ENCODE measurements at places on chromosomes 7 and 10. TPM values are rescaled to one million over a fixed set of nuclear protein-coding genes. Genes with fewer than 3 reads are reported as not detected.

Gene SLC16A9
- total RNA-seq: 14.3 TPM

GRCh38 chr7:17786314-17786852, 153.9 kb downstream of the SNX13 start:
- no peak for ATAC-seq

DNA sequence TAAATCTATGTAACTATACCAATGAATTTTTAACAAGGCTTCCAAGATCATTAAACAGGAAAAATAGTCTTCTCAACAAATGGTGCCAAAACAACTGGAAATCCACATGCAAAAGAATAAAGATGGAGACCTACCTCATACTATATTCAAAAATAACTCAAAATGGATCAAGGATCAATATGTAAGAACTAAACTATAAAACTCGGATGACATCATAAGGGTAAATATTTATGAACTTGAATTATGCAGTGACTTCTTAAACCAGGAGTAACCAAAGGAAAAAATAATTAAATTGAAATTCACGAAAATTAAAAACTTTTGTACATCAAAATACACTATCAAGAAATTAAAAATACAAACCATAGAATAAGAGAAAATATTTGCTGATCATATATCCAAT, 728.7 kb upstream of the GHITM start:
- no peak for ATAC-seq

- no peak for ATAC-seq
These were observed 35.2 kb upstream of the LYZL1 start for GRCh38 chr10:29253690-29254029.

DNA sequence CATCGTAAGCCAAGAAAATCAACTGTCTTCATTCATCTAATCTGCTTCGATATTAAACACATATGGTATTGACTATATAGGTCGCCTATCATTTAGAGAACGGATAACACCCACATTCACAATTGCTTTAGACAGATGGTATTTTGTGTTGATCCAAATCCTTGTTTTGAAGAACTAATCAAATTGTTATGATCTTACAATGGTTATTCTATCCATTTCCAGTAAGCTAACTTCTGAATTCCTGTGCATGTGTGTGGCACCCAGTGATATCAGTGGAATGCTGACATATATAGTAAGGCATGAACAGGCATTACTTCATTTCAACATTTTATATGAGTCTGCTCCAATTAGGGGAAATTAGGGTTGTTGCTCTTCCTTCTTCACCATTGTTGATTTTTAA, 98.8 kb downstream of the SEMA3E start:
- ATAC-seq: no peak

Gene CPA1
- not detected for total RNA-seq

- peak; percentile 98 for ATAC-seq
These were observed 14.8 kb upstream of the MMD2 start for GRCh38 chr7:4973728-4974198.

- ATAC-seq: no peak
These were observed 22.3 kb upstream of the AGR3 start for GRCh38 chr7:16904076-16904475.

DNA sequence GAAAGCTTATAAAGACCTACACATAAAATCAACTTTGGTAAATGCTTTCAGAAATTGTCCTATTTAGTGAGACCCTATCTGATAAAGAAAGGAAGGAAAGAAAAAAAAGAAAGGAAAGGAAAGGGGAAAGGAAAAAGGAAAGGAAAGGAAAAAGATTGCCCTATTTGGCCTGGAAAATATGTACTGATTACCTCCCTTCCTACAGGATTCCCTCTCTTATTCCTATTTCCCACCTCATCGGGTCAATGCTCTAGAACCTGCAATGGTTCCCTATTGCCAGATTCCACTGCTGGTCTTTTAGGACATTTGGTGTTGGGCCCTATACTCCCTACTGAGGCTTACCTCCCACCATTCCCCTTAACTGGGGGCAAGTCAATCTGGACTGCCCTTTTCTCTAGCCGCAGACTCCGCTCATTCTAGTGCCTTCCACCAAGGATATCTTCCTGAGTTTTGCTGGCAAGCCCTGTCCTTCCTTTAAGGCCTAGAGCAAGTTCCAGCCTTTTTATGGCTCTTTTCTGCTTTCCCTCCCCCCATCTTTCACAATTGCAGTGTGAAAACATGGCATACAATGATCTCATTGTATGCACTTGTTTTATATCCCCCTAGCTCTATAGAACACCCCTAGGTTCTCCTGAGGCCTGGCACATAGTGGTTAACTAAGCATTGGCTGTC, 4.4 kb downstream of the DDIT4 start:
- no peak for ATAC-seq

DNA sequence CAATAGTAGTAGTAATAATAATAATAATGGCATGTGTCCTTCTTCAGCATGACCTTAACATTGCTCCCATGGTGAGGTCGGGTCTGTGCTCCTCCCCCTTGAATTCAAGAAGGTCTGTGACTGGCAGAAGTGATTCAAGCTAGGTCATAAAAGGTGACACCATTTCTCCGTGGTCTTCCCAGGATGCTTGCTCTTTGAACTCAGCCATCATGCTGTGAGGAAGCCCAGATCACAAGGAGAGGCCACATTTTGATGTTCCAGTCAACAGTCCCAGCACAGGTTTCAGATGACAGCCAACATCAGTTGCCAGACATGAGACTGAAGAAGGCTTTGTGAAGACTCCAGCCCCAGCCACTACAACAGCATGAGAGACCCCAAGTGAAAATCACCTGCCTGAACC, 83.9 kb downstream of the SEPTIN14 start:
- no peak for ATAC-seq

DNA sequence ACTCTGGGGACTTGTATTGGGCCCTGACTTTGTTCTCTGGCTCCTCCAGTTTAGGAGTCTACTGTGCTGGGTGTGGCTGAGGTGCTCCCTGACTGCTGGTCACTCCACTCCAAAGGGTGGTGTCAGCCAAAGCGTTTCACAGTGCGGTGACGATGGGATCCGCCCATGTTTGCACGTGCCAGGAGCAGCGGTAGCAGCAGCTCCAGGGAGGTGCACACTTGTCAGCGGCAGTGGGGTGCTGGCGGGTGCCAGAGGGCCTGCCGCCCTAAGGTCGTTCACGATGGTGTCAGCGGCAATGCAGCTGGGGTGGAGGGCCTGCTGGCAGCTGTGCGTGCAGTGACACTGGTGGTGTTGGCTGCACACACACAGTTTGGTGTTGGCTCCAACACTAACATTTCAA, 268.5 kb upstream of the AKR1E2 start:
- no peak for ATAC-seq

GRCh38 chr10:105010411-105011121, 369.5 kb downstream of the SORCS3 start:
- no peak for ATAC-seq

Gene IGFBP3
- 7.9 TPM for total RNA-seq

GRCh38 chr7:47474937-47475879, 106.7 kb downstream of the TNS3 start:
- peak; percentile 85 for ATAC-seq

Gene RGS10
- 33.9 TPM for total RNA-seq

DNA sequence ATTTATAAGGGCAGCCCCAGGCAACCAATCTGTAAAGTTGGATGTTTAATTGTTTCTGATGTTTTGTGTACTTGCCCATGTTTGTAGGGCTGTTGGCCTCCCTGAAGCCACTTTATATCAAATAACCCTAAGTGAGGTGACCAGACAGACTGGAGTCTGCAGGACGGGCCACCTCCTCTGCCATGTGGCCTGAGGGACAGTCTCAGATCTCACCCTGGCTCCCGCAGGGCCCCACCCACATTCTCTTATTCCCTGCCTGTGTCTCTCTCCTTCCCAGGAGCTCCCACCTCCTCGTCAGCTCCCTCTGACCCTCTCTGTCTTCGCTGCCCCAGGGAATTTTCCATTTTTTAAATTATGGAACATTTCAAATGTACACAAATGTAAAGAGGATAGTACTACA, 9.5 kb upstream of the C10orf71 start:
- ATAC-seq: no peak

- no peak for ATAC-seq
These were observed 28.4 kb upstream of the MRC1 start for GRCh38 chr10:17780727-17781126.

DNA sequence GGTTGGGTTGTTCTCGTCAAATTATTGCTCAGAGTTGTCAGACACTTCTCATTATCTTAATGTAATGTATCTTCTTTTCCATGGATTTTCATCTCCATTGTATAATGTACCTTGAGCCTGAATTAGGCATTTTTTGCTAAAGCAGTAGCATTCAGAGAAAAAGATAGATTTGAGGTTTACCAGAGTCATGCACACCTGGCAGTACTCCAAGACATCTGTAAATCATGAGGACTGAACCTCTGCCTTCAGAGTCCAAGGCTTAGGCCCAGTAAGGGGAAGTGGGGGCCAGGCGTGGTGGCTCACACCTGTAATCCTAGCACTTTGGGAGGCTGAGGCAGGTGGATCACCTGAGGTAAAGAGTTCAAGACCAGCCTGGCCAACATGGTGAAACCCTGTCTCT, 624.3 kb upstream of the MBL2 start:
- ATAC-seq: no peak

GRCh38 chr10:117222976-117223692, 17.8 kb upstream of the SLC18A2 start:
- ATAC-seq: no peak

DNA sequence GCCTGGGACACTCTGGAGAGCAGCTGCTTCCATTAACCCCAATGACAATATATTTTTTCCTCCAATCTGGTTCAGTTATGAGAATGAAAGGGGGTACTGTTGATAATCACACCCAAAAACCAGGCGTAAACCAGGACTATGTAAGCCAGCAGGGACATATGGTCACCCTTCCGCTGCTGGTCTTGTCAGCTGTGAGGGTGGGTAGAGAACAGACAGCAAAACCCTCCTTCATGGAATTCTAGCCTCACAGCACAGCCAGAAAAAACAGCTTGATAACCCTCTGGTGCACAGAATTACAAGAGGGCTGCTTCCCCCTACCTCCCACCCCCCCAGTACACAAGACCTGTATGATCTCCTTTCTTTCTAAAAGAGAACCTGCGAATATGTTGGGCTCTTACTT, 368.8 kb upstream of the ZMIZ1 start:
- ATAC-seq: no peak

DNA sequence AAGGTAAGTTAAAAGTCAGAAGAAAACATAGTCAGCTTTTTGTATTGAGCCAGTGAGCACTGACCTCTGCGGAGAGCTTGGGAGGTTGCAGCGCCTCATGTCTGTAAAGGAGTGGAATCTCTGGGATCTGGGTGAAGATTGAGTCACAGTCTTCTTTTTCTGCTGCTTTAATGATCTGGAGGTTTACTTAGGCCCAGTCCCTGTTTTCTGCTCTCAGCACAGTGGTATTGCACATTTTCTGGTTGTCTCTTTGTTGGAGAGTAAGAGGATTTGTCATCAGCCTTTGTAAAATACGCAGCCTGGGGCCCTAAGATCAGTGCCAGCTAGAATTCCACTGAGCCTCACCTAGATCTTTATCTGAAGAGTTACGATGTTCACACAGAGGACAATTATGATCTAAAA, 58.3 kb upstream of the GJD4 start:
- peak; percentile 29 for ATAC-seq

DNA sequence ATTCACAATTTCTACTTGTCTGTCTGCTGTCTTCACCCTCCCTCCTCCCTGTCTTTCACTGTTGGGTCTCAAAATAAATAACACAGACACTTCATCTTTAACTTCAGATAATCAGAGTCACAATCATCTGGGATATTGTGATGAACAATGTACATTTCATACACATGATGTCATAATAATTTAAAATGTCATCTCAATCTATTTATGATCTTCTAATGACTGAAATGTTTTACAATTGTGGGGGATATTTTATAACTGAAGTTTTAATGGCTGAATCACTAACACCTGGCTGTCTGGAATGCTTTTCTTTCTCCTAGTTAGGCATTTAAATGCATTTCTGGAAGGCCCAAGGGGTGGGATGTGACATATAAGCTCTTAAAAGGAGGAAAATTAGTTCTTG, 859.8 kb downstream of the LRMDA start:
- ATAC-seq: no peak

Gene TLX1
- total RNA-seq: not detected

DNA sequence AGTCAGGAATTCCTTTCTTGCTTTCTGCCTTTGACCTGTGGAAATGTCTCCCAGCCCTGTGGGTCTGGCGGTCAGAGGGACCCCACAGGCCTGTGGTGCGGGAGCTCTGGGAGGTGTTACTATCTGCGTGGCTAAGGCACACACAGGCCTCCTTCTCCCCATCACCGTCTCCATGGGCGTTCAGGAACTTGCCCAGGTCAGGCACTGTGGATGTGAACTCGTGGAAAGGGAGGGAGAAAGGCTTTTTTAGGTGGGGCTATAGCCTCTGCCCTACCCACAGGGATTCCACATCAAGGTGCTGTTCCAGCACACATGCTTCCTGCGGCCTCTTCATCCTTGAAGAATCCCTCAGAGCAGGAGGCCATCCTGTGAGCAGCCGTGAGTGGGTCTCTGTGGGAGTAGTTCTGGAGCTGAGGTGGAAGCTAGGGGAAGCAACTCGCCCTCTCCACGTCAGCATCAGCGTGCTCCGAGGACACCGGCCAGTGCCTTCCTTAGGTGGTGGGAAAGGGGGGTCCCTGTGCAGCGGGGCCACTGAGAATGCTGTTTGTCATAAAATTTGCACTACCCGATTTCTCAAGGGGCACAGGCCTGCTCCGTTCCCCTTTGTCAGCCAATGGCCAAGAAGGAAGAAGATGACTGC, 7.5 kb upstream of the ATP6V0E2 start:
- no peak for ATAC-seq

GRCh38 chr7:83105063-83105462, 57.6 kb downstream of the PCLO start:
- ATAC-seq: no peak

DNA sequence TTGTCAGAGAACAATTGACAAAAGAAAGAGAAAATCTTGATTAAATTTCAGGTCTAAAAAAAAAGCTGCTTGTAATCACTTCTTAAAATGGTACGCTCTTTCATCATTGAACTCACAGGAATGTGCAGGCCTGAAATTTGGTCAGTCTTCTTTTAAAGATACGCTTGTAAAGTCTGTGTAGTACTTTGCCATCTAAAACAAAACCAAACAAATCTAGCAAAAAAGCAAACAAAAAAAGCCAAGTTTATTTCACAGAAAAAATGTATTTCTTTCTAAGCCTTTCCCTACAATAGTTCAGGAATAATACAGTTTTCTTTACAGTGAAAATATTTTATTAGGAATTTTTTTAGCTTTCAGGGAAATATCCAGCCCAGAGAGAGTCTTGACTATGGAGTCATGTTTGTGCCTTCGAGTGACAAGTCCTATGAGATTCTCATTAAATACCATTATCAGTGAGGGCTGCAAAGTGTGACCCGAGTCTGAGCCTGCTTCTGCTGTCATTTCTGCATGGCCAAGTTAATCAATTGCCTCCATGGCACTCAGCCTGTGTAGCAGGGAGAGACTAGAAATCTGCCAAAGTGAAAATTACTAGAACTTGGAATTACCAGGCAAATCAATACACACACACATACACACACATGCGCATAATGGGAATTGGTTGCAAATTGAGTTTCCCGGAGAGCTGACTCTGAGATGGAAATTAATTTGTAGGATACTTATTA, 172.6 kb downstream of the OTUD1 start:
- no peak for ATAC-seq

Gene NKX1-2
- total RNA-seq: 0.16 TPM

DNA sequence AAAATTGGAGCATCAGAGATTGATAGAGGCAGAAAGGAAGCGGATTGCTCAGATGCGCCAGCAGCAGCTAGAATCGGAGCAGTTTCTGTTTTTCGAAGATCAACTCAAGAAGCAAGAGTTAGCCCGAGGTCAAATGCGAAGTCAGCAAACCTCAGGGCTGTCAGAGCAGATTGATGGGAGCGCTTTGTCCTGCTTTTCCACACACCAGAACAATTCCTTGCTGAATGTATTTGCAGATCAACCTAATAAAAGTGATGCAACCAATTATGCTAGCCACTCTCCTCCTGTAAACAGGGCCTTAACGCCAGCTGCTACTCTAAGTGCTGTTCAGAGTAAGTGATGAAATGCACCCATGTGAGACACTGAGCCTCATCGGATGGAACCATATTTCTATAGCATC, 33.1 kb downstream of the STAMBPL1 start:
- no peak for ATAC-seq
